ENCODE measurements at places on chromosomes 3 and 15. TPM values are rescaled to one million over a fixed set of nuclear protein-coding genes. Genes with fewer than 3 reads are reported as not detected.

- DNase-seq: no peak
Observed at GRCh38 chr3:169686874-169687273, 23.4 kb upstream of the MECOM start.

Gene FBXW12
- polyA plus RNA-seq: not detected

DNA sequence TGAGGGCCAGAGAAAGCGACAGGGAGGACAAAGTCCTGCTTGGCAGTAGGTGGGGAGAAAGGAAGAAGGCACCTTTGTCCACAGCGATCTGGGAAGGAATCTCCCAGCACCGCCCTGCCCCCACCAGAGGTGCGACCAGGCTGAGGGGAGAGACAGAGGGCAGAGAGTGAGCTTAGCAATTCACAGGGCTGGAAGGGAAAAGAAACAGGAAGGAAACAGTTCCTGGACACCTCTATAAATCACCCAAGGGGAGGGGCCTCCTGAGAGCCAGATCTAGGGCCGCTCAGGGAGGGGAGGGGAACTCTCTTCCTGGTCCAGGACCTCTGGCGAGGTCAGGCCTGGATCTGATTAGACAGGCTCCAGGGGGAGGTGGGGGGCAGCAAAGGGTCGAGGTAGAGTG lies 35.4 kb downstream of the RNU5B-1 start:
- DNase-seq: no peak

DNA sequence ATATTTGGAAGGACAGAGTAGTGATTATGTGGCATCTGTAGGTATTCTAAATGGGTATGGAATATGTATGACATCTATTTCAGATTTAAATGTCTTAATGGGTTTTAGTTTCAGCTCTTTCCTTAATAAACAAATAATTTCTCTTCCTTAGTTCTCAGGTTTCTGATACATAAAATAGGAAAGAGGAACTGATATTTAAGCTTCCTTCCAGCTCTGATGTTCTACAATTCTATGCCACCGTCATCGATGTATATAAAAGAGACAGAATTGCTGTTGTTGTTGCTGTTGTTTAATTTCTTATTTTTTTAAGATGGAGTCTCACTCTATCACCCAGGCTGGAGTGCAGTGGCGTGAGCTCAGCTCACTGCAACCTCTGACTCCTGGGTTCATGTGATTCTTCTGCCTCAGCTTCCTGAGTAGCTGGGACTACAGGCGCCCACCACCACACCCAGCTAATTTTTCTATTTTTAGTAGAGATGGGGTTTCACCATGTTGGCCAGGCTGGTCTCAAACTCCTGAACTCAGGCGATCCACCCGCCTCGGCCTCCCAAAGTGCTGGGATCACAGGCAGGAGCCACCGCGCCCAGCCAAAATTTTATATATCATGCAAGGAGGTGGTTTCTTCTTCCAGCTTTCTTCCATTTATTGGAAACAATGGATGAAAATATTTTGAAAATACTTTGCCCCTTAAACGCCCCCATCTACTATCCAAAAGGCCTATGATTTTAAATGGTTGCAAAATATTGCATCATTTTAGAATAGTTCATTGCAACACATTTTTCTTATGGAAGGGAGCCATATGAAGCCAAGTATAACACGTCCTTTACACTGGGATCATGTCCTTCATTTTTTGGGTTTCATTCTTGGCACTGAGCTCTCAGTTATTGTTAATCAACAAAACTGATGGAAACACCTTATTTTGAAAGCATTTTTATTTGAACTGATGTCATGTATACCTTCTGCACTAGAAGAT lies 13.9 kb upstream of the C15orf61 start:
- no peak for DNase-seq

Gene CHRNA3
- 2.6 TPM for polyA plus RNA-seq

DNA sequence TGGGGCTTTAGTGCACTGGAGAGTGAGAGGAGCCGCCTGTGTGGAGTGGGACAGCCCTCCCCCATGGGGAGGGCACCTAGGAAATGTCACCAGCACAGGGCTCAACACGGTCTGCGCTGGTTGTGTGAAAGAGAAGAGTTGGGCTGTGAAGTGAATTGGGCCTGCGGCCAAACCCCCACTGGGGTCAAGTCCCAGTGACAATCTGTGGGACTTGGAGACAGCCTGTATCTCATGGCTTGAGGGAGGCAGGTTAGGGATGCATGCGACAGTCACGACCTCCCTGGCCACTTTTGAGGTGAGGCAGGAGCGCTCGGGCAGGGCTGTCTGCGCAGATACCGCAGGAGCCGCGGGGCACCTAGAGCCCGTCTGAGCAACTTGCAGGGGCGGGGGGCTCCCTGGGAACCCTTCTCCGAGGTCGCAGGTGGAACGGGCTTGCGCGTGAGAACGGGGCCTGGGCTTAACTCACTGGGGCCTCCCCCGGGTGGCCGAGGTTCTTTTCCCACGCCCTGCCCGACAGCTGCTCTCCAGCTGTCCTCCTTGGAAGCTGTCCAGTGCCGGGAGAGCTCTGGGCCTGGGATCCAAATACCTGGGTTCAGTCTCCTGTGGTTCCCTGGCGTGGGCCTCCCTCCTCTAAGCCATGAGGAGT lies 77.4 kb downstream of the SNRK start:
- DNase-seq: no peak

DNA sequence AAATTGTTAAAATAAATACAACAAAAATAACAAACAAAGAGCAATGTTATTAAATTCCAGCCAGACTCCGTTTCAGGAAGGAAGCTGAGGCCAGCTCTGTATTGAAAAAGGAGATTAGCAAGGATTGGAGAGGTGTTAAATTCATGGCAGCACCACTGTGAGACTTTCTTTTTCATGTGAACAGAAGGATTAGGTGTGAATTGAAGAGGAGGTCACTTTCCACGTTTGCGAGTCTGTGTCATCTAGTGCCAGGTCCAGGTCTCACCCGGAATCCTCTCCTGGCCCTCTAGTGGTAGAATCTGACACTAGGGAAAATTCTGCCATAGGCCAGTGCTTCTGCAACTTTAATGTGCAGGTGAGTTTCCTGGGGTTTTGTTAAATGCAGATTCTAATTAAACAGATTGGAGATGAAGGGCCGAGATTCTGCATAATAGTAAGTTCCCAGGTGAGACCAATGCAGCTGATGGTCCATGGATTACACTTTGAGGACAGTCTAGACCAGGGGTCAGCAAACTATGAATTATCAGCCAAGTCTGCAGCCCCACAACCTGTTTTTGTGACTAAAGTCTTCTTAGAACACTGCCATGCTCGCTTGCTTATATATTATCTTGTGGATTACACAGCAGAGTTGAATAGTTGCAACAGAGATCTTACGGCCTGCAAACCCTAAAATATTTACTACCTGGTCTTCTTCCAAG lies 9.2 kb upstream of the SLC6A1 start:
- DNase-seq: no peak

Measured in urinary bladder (tissue), 4 donors.